ENCODE measurements at places on chromosomes 3 and 15. TPM values are rescaled to one million over a fixed set of nuclear protein-coding genes. Genes with fewer than 3 reads are reported as not detected.

GRCh38 chr3:160851629-160852210, 95.7 kb downstream of the PPM1L start:
- H3K27me3 ChIP-seq: no peaks in the 10 kb centered on the region
- H3K4me1 ChIP-seq: no peaks in the 10 kb centered on the region

- H3K4me3 ChIP-seq: no peak overlapping the region
- no peak for DNase-seq
- no peaks in the 10 kb centered on the region for H3K36me3 ChIP-seq
- H3K27ac ChIP-seq: no peak overlapping the region
- H3K27me3 ChIP-seq: peaks cover 3% of the 10 kb centered on the region
Measured at GRCh38 chr3:65288776-65289175, 601.0 kb upstream of the ADAMTS9 start.

DNA sequence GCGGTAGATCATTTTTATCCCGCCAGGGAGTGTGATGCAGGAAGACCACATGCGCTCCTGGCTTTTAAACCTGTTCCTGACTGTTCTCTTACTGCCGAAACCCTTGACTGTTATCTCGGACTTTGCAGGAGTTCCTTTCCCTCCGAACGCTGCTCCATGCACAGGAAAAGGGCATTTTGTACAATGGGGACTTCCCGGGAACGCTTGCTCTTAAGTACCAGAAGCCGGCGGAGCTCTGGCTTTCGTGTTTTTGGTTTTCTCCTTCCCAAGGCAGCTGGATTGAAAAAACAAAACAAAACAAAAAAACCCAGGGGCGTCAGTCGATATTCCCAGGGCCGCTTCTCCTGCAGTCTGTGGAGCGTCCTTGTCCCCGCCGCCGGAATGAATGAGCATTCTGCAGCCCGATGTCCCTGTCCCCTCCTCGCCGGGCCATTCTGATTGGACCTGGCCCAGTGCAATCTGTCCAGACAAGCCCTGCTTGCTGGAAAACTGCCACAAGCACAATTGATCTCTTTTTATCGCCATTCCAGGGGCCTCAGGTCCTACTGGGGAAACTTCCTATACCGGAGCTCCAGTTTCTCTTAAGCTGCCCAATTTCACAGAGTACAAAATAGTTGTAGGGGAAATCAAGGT, 44.8 kb downstream of the SLC6A1 start:
- no peaks in the 10 kb centered on the region for H3K4me1 ChIP-seq
- H3K27ac ChIP-seq: no peak overlapping the region
- H3K27me3 ChIP-seq: peaks cover 19% of the 10 kb centered on the region
- DNase-seq: no peak
- H3K4me3 ChIP-seq: no peak overlapping the region
- no peaks in the 10 kb centered on the region for H3K36me3 ChIP-seq

DNA sequence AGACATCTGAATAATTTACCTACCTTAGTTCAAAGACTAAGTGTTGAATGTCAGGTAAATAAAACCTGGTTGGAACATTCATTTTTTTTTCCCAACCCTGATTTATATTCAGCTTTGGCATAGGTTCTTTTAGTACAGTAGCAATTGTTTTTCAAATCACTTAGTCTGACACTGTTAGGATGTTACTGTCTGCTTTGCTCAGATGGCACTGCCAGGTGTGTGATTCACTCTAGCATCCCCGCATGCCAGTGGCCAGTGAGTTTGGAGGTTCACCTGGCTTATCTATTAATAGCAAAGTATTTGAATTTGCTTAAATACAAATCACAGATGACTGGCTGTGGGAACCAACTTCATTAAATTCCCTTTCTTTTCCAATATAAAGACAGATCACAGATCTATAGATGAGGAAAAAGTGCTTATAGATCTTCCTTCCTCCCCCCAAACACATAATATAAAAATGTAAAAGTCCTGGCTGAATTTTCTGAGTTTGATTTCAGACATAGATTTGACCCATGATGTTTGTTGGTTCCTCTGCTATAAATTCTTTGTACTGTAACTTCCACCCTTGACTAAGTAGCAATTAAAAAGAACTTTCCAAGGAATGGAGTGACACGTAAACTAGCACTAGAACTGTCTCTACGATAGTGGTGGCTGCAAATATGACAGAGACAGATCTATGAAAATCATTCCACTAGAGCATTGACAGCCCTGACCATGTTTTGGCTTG, 3.9 kb downstream of the THBS1 start:
- no peak overlapping the region for H3K27ac ChIP-seq
- peaks cover 8% of the 10 kb centered on the region for H3K36me3 ChIP-seq
- no peak overlapping the region for H3K4me3 ChIP-seq
- H3K4me1 ChIP-seq: peaks cover 23% of the 10 kb centered on the region
- DNase-seq: no peak

DNA sequence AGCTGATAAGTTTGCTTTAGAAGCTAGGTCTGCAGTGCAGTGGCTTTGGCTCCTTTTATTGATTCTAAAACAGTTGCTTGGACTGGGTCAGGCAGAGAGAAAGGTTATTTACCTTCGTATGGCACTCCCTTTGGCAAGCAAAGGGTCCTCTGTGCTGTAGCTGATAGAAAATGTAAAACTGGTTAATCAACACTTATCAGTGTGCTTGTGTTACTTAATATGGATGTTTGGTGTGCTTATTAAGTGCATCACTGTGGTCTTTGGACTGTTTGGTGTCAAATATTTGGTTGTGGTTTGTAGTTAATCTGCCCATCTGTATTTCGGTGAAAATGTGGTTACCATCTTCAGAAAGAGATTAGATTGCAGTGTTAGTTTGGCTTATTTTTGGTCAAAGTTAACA, 16.0 kb downstream of the UBE2E2 start:
- H3K4me3 ChIP-seq: no peak overlapping the region
- DNase-seq: no peak

DNA sequence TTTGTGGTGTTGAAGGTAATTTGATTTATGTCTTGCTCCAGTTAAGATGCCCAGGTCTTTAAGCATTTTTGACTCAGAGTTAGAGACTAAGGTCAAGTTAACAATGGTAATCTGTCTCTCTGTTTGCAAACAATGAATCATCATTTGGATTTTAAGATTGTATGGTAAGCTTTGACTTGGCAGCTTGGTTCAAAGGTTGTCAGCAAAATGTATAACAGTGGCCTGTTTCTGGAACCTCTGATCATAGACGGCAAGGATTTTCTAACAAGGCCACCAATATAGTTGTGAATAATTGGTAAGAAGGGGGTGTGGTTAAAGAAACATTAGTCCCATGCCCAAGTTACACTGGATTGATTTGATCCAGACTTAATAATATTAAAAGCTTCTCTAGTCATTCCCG, 775.2 kb upstream of the GOLIM4 start:
- DNase-seq: no peak
- H3K36me3 ChIP-seq: no peaks in the 10 kb centered on the region
- H3K27ac ChIP-seq: peak overlapping the region; percentile 40

DNA sequence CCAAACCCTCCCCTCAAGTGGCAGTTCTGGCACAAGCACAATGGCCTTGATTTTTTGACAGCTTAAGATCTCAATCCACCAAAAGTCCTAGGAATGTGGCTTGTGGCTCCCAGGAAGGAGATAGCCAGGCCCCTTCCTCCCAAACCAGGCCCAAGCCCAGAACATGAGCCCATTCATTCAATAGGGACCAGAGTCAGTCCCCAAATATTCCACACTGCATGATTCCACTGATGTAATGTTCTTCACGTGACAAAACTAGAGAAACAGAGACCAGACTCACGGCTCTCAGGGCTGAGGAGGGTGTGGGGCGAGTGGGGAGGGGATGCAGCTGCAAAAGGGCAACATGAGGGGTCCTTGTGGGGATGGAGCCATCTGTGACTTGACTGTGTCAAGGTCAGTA, 25.5 kb downstream of the ABTB1 start:
- peaks cover 11% of the 10 kb centered on the region for H3K27me3 ChIP-seq
- no peaks in the 10 kb centered on the region for H3K4me1 ChIP-seq
- no peaks in the 10 kb centered on the region for H3K36me3 ChIP-seq
- no peak overlapping the region for H3K27ac ChIP-seq

Gene LRTM1
- total RNA-seq: not detected

Gene DISP2
- 1.0 TPM for total RNA-seq

Gene SLC12A1
- not detected for total RNA-seq

Gene ROBO1
- 78.6 TPM for total RNA-seq

Gene CCPG1
- 24.3 TPM for total RNA-seq
